Esophagus squamous epithelium (tissue), 5 donors: ENCODE measurements at places on chromosomes 3 and 15.

DNA sequence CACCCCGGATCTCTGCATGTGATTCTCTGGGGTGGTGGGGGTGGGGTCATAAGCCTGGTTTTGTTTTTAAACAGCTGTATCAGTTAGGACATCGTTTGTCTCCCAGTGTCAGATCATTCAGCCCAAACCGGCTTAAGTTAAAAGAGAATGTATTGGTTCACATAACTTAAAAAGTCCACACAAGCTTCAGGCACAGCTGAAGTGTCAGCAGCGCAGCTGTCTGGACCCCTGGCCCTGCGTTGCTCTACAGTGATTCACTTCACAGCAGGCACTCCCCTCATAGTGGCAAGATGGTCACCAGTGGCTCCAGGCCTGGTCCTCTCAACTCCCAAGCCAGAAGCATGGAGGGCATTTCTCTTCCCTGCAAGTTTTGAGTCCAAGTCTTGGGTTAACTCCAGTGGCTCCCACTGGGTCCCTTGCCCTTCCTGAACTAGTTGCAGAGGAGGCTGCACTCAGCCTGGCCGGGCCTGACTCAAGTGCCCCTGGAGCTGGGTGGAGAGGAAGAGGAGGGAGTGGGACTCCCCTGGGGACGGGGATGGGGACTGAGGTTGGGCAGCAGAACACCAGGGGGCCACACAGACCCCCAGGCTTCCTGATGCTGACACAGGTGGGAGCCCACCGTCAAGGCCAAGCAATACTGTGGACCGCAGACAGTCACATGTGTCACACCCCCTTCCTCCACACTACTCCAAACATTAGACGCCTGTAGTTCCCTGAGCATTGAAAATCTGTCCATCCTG is 28.9 kb upstream of the GP9 start:
- DNase-seq, result no peak

- no peak for DNase-seq
These were observed 49.9 kb upstream of the NEDD4 start for GRCh38 chr15:56042982-56043980.

- no peak for DNase-seq
These were observed 64.5 kb downstream of the FLNB start for GRCh38 chr3:58072763-58073130.

DNA sequence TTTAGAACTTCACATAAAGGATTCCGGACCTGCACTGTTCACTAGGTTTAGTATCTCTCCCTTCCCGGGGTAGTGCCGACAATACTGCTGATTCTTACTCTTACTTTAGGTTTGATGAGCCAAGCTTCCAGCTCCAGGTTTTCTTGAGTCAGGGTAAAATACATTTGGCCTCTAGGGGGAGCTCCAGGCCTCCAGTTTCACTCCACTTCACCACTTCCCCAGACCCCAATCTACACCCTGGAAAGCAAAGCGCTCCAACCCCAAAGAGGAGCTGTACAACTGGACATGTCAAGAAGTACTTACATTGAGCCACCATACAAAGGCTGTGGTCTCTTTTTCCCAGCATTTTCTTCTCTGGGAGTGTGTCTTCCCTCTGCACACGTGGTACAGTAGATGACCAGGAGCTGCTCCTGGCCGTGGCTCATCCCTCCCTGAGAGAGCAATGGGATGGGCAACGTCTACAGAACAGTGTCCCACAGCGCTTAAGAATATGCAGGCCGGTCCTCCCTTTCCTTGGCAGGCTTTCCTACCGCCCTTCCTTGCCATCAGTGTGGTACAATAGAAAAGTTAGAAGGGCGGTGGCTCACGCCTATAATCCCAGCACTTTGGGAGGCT is 93.9 kb upstream of the CCDC80 start:
- no peak for DNase-seq

DNA sequence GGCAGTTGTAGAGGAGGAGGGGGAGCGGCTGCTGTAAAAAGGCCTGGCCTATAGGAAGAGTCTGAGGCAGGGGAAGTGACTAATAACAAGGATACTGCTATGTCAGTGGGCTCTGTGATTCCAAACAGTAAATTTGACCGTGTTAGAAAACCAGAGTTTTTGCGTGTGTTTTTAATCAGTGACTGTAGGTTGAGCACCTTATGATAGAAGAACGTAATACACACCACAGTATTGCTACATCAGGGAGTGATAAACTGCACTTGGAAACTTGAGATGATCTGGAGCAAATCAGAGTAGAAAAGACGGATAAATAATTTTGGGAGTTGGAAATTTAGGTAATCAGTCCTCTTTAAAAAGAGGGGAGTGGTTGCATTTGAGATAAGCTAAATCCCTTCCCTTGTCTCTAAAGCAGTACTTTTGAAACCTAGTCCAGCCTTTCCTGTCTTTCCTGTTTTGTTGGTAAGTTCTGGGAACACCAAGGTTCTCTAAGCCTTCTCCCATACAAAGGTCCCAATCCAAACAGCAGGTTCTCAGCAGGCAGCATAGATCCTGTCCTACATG is 130.5 kb upstream of the NR2E3 start:
- no peak for DNase-seq

DNA sequence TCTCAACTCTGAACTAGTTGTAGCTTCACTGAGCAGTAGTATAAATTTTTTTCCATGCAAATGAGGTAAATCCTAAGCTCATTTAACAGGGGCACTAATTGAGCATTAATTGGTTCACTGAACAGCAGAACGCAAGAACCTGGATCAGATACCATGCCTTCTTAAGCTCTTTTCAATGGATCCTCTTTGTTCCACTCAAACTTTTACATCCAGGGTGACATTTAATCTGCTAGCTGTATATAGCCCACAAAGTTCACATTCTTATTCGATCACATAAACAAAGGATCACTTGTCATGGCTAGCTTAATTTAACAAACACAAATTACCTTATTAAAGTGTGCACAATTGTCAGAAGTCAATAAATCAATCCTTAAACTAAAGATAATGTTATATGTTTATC is 281.6 kb downstream of the CNTN6 start:
- DNase-seq, result no peak

GRCh38 chr3:157104521-157104920 is 55.4 kb downstream of the CCNL1 start:
- DNase-seq, result no peak

GRCh38 chr3:136698361-136698760 is 53.8 kb downstream of the STAG1 start:
- no peak for DNase-seq

- DNase-seq, result no peak
These were observed 108.3 kb upstream of the CHL1 start for GRCh38 chr3:88267-88666.
